HEK293T (cell line): ENCODE measurements at places on chromosomes 3 and 15.

GRCh38 chr3:23796518-23796917, 9.2 kb upstream of the UBE2E1 start:
- no peak for DNase-seq

DNA sequence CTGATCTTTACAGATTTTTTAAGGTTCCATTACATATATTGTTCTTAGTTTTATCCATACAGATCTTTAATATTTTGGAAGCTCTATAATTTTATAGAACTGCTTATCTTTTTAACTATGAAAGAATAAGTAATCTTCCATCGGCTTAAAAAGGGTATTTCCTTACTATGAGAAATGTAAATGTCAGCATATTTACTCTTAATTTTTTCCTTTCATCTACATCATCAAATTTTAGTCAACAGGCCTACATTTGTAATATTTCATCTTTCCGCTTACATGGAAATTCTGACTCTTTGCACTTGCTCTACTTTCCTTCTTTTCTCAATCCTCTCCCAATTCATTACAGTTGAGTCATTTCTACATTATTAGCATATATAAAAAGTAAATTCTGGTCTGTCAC, 111.3 kb upstream of the GOLGA6L6 start:
- DNase-seq = no peak

DNA sequence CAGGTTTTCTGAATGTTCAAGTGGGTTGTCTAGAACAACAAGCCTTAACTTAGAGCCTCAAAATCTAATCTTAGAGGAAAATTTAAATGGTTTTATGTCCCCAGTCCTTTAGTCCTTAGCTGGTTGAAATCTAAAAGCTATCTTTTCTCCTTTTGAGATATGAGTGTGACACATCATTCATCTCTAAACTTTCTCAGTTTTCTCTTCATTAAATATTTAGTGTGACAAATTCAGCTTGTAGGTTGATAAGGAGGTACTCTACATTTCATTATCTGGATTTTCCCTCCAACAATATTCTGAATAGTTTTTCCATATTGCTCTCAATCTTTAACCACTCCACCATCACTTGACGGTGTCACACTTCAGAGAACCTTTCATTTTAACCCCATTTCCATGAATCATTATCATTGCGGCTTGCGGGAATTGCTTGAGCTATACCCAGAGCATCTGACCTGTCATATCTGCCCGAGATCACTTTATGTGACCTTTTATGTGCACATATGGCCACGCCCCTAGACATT, 16.1 kb upstream of the ATP8B4 start:
- DNase-seq = no peak

DNA sequence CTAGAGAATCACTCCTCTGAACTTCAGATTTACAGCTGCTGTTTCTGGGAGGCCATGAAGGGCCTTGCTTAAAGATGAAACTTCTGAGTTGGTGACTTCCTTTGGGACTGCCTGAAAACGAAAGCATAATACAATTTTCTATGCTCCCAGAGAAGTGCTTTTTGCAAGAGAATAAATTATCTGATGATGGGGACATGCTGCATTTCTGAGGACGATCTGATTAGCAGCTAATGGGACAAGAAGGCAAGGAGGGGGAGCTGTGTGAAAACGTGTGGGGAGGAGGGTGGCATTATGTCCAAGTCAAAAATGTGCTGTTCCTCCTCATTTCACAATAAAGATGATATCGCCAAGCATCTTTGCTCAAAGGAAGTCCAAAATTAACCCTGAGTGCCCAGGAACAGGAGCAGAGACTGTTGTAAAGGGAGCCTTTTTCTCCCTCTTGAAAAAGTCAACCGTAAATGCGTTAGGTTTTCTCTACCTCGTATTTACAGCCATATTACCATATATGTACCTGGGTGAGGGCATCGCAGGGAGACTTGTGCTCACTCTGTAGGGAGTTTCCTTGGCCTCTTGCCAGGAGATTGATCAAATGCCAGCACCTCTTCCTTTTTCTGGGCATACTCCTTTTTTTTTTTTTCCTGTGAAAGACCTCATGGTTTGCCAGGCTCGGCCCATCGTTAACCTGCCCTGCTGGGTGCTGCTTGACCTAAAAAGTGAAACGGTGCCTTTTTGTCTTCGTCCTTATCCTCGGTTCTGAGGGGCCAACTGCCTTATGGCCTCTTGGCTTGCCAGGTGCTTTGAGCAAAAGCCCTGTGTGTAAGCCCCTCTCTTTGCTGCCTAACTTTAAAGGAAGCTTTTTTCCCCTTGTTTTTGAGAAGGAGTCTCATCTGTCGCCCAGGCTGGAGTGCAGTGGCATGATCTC, 11.5 kb downstream of the ITPR1 start:
- DNase-seq = no peak

- no peak for DNase-seq
These were observed 245.4 kb downstream of the ERC2 start for GRCh38 chr3:56222866-56223265.

DNA sequence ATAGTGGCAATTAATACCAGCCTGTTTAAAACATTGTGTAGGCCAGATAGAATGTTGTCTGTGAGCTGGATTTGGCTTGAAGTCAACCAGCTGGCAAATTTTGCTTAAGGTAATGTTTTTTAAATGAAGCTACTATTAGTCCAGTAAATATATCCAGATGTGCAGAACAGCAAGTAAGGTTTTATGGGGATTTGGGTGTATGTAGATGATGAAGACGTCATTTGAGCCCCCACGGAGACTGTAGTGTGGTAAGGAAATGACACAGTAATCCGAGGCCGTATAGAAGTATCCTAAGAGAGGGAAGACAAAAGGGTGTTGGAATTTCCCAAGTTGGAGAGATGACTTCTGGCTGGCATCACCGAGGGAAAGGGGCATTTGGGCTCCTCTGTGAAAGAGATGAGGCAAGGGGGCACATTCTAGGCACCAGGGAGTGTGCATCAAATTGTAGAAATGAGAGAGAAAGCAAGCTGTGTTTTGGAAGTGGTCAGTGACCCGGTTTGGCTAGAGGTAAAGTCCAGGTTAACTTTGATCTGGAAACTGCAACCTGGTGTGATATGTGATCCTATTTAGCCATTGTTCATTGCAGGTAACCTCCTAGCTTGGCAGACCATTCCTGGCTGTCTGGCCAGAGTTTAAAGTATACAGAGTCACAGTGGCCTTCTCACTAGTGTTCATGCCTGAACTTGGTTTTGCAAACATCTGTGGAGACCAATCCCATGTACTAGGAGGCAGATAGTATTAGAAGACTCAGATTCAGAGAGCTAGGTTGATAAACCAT, 104.2 kb downstream of the ITPR1 start:
- DNase-seq = no peak

DNA sequence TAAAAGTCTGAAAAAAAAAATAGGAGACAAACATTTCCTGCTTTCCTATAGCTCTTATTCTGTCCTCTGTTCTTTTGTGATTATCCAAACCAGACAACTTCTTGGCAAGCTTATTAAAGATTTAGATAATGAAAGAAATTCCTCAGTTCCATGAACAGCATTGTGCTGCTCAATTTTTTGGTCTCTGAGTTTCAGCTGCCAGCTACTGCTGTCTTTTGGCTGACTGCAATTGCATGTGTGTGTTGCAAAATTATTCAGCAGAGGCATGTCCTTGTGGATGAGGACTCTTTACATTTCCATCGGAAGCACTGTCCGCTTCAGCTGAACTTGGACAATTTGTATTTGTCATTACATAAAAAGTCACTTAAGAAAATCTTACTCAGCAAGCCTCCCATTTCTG, 397.3 kb upstream of the RASGRP1 start:
- no peak for DNase-seq

GRCh38 chr3:5055357-5056110, 66.6 kb upstream of the ARL8B start:
- DNase-seq = no peak

DNA sequence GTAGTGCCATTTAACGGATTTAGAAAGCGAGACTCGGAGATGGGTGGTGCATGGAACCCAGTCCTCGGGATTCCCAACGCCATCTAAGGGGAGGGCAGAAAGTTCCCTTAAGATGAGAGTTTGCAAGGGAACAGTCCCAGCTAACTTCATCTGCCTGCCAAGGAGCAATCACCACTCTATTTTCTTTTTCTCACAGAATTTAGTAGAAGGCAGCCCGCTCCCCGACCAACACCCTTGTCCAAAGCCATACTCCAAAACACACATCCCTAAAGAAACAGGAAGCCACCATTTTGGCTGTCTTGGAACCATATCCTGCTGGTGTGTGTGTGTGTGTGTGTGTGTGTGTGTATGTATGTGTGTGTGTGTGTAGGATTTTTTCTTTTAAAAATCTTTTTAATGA, 7.1 kb upstream of the FGD5 start:
- DNase-seq = no peak

- DNase-seq = no peak
These were observed 42.5 kb downstream of the CHSY1 start for GRCh38 chr15:101209285-101209845.

GRCh38 chr3:119211803-119212202, 28.9 kb downstream of the B4GALT4 start:
- DNase-seq = no peak

DNA sequence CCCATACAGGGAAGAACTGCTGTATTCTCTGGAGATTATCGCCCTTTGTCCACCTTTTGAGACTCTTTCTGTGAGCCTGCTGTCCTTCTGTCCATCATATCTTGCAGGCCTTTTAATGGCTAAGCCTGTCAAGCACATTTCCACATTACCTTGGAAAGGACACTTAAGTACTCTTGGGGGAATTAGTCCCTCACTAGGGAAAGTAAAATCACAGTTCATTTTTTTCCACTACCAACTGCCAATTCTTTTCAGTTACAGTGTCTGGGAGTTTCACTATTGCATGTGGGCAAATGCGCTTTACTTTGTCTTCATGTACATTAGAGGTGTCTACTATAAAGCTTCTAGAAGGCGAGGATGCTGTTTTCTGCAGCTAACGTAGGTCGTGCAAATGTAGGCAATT, 242.1 kb downstream of the NSUN3 start:
- DNase-seq = no peak

- peak; percentile 31 for DNase-seq
These were observed 15.2 kb downstream of the TRAIP start for GRCh38 chr3:49841126-49841696.

DNA sequence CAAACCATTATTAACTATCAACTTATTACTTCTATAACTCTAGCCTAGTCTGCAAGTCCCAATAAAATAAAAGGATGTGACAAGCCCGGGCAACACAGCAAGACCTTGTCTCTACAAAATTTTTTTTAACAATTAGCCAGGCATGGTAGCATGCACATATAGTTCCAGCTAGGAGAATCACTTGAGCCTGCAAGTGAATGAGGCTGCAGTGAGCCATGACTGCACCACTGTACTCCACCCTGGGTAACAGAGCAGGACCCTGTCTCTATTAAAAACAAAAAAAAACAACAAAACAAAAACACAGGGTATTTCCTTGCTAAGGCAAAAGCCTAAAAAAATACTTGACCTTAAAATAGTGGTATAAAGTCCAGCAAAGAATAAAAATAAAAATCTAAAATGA, 31.4 kb downstream of the ANKRD28 start:
- DNase-seq = no peak

DNA sequence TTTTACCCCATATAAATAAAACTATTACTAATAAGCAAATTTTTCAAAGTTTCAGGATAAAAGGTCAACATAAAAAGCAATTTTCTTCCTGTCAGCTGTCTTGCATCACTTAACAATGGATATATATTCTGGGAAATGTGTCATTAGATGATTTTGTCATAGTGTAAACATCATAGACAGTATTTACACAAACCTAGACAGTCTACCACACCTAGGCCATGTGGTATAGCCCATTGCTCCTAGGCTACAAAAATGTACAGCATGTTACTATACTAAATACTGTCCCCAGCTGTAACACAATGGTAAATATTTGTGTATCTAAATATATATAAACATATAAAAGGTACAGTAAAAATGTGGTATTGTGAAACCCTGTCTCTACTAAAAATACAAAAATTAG, 156.7 kb downstream of the ANO10 start:
- no peak for DNase-seq

GRCh38 chr3:49610666-49611280, 56.5 kb downstream of the BSN start:
- no peak for DNase-seq

DNA sequence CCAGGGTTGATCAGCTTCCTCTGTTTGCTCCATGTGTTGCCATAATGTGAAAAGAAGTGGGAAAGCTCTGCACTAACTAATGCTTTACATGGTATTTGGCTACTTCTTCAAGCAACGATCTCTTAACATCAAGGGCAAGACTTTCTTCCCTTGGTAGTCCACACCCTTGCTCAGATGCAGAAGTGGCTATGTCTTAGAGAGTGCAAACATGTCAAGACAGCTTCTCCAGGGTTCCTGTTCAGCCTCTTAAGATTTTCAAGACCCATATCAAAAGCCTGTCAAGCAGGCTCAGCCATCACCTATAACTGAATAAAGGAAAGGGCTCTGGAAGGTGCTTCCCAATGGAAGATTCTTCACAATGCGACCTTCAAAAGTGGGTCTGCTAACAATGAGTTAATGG, 64.8 kb upstream of the CSTA start:
- DNase-seq = no peak

DNA sequence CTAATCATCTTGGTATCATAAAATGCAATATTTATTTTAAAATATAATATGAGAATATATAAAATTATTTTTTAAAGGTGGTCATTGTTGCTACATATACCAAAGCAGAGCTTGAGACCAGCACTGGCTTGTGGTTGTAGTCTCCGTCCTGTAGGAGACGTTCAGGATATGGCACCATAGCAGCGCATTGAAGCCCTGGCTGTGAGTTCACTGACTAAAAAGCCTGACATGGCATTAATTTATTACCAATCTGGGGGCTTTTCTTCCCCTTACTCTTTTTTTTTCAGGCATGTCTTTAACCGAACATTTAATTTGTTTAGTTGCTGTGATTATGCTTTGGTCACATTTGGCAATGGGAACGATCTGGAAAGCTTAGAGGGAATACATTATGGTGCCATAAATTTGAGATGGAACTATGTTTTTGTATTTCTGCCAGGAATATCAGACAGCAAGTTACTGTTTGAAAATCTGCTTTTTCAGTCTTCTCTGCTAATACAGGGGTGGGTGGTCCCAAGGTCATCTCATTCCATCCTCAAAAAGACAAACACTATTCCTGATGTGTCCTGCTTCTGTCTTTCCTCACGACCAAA, 108.5 kb downstream of the ZIC4 start:
- DNase-seq = no peak

GRCh38 chr3:43206632-43207031, 79.7 kb upstream of the SNRK start:
- DNase-seq = no peak

DNA sequence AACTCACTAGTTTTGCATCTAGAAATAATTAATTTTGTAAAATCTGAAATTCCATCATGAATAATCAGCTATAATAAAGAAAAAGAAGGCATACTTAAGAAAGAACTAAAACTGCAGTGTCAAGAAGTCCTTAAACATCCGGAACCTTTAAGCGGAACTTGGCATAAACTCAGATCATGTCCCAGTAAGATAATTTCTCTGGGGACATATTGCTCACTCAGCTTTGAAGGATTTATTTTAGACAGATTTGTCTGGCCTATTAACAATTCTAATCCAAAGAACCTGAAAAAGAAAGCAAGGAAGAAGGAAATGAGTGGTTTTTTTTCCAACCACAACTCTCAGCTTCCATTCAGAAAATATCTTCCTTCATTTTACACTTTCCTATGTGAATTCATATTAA, 850.3 kb downstream of the ROBO1 start:
- DNase-seq = no peak

GRCh38 chr3:89340408-89340807, 233.0 kb downstream of the EPHA3 start:
- no peak for DNase-seq
